ENCODE measurements at places on chromosomes 7 and 10.

- DNase-seq, result no peak
Observed at GRCh38 chr10:26730552-26730951, 33.1 kb downstream of the PDSS1 start.

GRCh38 chr10:103448746-103449145 is 3.4 kb downstream of the CALHM2 start:
- no peak for DNase-seq

- no peak for DNase-seq
Observed at GRCh38 chr7:34445653-34446052, 212.4 kb upstream of the NPSR1 start.

DNA sequence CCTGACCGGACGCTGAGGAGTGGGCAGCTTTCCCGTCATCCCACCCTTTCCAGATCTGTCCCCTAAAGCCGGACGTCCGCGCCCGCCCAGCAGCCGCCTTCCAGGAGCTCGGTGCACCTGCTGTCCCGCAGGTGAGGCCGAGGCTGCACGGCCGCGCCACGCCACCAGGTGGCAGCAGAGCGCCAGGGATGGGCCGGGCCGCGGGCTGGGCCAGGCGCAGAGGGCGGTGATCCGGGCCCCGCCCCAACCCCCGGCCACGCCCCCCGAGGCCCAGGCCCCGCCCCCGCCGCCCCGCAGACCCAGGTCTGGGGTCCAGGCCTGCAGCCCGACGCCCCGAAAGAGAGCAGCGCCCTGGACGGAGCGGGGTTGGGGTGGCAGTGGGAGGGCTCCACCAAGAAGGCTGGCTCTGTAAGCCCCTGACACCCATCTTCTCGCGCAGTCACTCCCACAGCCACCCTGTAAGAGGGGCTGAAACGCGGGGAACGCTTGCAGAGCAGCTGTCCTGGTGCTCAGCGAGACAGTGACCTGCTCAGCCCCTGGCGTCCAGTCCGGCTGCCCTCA is 32.2 kb downstream of the FOXL3 start:
- DNase-seq, result peak; percentile 79

GRCh38 chr7:157856873-157857577 is 520.2 kb downstream of the DNAJB6 start:
- no peak for DNase-seq

DNA sequence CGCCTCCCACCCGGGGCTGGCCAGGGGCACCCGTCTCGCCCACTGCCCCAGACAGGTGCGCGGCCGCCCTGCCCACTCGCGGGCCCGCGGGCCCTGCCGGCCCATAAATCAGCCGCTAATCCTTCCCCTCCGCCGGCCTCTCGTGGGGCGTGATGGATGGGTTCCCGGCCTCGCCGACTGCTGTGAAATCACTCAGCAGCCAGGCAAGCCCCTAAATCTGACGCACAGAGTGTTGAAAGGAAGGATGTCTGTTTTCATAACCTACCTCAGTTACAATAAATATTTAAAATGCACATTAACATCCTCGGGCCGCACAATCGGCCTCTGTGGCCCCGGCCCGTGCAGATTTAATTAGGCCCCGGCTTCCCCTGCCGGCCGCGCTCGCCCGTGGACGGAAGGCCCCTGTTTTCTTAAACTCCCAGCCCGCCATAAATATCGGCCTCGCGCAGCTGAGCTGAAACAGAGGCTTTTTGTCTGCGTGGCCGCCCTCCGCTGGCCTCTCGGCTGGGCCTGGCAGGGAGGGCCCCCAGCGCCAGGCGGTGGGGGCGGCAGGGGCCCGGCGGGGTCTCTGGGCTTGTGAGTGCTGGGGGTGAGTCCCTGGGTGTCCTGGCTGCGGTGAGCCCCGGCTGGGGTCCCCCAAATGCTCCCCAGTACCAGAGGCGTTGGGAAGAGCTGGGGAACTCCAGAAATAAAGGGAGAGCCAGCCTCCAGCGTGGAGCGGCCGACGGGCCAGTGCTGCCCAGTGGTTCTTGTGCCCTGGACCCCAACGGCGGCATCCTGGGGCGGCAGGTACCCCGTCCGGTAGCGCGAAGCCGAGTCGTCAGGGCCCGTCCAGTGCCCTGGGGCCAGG is 90.7 kb downstream of the UNCX start:
- DNase-seq, result no peak

DNA sequence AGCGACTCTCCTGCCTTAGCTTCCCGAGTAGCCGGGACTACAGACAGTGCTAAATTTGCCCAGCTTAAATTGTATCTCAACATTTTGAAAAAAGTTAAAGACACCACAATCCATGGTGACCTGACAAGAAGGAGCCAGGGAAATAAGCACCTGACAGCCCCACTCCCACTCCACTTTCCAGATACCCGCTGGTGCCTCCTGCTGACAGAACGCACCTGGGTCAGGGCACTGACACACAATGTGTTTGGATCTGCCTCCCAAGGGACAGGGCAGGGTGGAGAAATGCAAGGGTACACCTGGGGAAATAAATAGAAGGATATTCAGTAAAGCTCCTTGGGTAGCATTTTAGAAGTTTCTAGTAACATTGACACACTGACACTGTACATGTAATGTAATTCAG is 58.9 kb upstream of the OPN4 start:
- DNase-seq, result no peak

DNA sequence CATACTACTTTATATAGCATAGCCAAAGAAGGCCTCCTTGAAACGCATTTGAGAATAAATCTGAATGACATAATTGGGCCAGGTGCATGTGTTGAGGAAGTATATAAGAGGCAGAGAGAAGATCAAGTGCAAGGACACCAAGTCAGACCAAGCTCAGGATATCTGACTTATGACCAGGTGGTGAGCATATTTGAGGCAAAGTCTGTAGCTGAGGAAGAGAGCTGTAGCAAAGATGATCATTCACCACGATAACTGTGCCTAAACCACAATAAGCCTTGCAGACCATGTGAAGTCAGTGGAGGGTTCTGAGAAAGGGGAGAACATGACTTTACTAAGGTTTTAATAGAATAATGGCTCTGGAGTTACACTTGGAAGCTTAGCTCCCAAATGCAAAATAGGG is 292.3 kb downstream of the SORCS1 start:
- no peak for DNase-seq

DNA sequence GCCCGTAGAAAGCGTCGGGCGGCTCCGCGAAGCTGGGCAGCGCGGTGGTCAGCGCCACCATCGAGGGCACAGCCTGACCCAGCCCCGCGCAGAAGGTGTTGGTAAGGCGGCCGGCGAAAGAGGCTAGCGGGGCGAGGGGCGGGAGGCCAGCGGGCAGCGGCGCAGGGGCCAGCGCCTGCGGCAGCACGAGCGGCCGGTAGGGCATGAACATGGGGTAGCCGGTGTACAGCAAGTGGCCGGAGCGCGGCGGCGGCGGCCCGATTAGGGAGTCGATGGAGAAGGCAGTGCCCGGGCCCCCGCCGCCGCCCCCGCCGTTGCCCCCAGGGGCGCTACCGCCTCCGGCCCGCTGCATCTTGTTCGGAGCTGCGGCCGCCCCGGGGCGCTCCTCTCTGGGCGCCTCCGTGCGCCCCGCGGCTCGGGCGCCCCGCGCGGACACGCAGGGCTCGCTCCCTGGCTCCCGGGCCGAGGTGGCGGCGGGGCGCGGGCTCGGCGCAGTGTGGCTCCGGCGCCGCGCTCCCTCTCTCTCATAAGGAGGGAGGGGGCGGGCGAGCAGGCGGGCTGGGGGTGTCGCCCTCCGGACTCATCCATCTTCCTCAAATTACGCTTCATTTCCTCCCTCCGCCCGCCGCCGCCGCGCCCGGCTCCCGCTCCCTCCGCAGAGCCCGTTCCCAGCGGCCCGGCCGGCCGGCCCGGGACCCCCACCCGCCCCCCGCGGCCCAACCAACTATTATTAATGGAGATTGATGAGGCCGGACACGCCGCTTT is at the start of gene GBX1:
Gene GBX1, minus strand, starts transcription at position 498 of the 765 bp plus-strand sequence. Its CDS starts 146 bp downstream, at position 352.
- no peak for DNase-seq

DNA sequence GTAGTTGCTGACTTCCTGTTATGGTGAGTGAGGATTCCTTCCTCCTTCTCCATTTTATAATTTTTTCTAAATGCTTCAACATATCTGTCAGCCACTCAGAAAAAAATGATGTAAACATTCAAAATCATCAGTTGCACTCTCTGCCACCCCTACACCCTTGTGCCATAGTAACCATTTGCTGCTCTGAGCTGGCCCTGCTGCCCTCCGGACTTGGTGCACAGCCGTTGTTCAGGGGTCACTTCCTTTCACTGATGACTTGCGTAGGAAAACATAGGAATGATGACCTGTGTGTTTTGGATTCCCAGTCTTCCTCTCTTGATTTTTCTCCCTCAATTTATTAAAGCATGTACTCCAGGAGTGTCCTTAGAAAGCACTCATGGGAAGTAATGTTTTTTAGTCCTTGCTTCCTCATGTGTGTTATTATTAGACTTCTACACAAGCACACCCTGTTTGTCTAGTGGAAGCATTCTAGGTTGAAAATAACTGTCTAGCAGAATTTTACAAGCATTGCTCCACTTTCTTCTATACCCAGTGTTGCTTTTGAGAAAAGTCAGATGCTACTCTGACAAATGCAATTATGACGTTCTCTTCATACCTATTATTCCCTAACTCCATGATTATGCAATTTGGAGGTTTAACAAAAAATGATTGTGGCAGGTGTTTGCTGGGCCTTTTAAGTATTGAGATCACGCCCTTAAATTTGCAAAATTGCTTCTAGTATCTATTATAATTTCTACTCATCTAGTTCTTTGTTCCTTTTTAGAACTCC is 62.6 kb upstream of the MTPN start:
- DNase-seq, result no peak

- DNase-seq, result peak; percentile 32
Observed at GRCh38 chr10:85946713-85947326, 419.8 kb downstream of the GRID1 start.

- peak; percentile 44 for DNase-seq
Observed at GRCh38 chr10:101693978-101694673, 844 bp downstream of the FBXW4 start.

DNA sequence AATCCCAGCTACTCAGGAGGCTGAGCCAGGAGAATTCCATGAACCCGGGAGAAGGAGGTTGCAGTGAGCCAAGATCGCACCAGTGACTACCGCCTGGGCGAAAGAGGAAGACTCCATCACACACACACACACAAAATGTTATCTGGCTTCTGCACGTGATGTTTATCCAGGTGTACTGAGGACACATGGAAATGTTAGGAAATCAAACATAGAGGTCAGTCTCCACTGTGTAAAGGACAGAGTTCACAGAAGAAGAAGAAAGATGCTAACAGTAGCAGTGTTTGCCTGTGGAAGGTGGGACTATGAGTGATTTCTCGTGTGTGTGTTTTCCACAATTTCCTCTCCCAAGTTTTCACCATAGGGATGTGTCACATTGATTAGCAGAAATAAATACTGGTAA is 256.9 kb downstream of the ELMO1 start:
- no peak for DNase-seq

GRCh38 chr10:58435297-58435985 is 50.2 kb downstream of the TFAM start:
- DNase-seq, result no peak

DNA sequence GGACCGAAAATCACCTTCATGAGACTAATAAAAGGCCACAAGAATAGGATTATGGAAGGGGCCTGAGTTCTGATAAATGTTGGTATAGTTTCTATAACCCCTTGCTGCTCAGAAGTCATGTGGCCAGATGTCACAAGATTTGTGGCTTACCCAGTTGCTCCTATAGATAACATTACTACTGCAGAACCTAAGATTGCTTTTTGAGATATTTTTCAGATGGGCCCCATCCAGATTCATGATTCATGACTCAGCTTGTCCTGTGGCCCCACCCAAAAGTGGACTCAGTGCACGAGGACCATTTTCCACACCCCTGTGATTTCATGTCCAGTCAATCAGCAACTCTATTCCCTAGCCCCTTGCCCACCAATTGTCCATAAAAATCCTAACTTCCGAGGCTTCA is 209.0 kb downstream of the ACTR3B start:
- no peak for DNase-seq

- no peak for DNase-seq
Observed at GRCh38 chr7:152637161-152637560, 38.8 kb downstream of the XRCC2 start.

DNA sequence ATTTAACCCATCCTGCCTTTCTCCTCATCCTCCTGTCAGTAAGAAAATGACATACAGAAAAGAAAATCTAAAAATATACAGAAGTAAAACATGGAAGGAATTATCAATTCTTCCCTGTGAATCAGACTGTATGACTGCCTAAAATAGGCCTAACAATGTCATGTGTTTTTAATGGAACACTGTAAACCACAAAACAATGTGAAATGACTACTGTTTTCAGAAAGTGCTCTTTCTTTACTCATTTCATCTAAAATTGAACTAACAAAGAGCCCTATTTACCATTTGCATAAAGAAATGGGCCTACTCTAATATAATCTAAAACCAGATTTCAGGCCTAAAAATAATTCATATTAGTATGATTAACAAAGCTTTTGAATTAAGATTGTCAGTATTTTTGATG is 35.7 kb downstream of the SEMA3E start:
- no peak for DNase-seq

- DNase-seq, result no peak
Observed at GRCh38 chr10:43686414-43686813, 37.7 kb upstream of the ZNF32 start.

DNA sequence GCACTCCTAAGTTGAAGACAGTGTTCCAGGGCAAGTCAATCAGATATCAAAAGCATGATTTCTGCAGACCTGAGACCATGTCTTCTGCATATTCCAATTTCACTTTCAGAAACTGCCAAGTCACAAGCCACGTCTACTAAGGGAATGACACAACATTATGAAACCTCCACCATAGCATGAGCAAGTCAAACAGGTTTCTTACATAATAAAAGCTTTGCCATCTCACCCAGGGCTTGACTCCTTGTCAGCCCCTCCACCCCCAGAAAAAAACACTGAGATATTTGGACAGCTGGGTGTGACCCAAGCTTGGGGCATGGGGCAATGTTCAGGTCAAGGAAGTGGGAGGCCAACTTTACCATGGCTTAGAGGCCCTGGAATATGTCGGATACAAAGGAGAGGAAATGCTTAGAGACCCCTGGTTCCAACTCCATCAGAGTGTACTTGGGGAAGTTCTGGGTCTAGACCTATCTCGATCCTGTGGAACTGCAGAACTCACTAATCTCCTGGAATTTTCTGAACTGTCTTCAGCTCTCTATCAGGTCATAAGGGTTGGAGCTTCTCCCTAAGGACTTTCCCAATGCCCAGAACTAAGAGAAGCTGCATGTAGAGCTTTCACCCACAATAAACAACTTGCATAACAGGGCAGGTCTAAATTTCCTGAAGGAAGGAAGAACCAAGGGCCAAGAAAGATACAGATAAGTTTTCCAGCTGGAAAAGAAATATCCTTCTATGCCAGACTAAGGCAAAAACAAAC is 80.6 kb upstream of the NAMPT start:
- no peak for DNase-seq

- DNase-seq, result no peak
Observed at GRCh38 chr7:151063212-151063561, 3.8 kb downstream of the SLC4A2 start.

DNA sequence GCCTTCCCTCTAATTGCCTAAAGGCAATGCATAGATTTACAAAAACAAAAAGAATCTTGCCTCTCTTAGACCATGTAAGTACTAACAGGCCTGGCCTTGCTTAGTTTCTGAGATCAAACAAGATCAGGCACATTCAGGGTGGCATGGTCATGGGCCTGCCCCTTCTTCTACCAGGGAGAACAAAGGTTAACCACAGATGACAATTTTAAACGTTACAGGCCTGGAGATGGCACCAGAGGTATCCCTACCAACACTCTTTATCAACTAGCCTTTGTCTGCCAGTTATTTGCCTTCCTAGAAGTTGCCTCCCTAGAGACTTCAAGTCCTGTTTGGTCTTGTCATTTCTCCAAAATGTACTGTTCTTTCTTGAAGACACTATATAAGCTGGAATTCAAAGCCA is 252.6 kb downstream of the DOCK4 start:
- DNase-seq, result no peak

Measured in GM18507 (cell line).